ENCODE measurements at places on chromosomes 12 and 14.

- DNase-seq: no peak
Measured at GRCh38 chr12:24198070-24198469, 248.6 kb upstream of the SOX5 start.

DNA sequence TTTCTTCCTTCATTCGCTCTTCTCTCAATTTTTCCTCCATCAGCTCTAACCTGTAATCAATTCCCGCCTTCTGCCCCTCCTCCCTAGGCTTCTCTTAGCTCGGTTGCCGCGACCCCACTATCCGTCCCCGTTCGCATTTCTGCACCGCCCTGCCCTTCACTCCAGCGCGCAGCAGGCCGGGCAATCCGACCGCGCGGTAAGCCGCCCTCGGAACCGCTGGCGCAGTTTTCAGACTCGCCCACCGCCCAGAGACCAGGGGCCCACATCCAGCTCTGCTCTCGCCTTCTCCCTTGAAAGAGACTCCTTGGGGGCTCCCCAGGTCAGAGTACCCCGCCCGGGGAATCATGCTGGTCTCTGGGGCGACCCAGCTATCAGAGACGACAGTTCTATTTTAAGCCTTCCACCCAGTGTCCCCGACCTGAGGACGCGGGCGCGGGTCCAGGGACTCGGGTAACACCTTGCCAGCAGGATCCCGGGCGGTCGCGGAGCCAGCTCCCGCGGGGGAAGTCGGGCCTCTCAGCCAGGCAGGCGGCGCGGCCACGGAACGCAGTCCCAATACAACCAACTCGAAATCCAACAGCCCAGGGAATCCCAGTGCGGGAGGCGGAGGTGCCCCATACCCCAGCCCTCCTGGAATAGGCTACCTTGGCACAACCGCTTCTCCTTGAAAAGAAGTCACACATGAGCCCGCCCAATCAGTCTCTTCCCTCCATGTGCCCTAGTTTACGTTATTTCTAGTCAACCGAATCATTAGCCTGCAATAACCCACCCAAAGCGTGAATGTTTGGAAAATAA, 5.7 kb upstream of the SLC38A4 start:
- no peak for DNase-seq

DNA sequence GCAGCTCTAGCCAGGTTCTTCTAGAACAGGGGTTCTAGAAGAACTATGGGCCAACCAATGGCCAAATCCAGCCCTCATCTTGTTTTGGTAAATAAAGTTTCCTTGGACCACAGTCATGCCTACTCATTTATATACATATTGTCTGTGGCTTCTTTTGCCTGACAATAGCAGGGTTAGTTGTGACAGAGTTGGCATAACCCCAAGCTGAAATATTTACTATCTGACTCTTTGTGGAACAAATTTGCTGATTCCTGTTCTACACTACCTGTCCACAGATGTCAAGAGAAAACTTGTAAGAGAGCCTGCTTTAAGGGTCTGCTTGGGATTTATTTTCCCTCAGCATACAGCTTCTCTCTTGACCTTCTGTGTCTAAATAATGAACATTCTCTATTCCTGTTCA, 289.0 kb downstream of the KSR2 start:
- no peak for DNase-seq

GRCh38 chr14:78232231-78233000, 62.2 kb downstream of the NRXN3 start:
- no peak for DNase-seq

GRCh38 chr12:80864046-80864735, 73.5 kb downstream of the LIN7A start:
- no peak for DNase-seq

- no peak for DNase-seq
Measured at GRCh38 chr12:113097716-113098440, 37.7 kb downstream of the RASAL1 start.

DNA sequence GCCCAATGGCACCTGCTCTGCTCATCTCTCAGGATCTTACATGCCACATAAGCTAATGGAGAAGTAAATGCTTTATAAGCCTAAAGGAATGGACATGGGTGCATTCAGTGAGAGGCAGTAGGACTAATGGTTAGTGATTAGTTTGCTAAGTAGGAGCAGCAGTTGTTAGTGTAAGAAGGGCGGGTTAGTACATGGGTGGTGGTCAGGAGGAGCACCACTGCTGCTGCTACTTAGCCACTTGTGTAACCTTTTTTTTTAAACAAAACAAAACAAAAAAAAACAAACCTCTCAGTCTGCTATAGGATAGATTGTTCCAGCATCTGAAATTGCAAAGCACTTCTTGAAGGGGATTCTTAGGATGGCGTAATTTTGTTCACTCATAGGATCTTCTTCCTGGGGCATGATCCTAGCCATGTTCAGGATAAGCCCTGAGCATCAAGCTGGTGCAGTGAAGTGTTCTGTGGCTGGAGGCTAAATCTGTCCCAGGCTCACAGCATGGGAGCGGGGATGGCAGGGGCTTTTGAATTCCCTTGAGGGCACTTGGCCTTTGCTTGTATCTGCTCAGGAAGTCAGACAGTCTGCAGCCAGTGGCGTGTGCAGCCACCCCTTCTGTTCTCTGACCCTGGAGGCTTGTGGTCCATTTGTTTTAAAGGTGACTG, 63.6 kb downstream of the CHST11 start:
- no peak for DNase-seq

- no peak for DNase-seq
Measured at GRCh38 chr14:84643446-84643845, 886.5 kb upstream of the FLRT2 start.

DNA sequence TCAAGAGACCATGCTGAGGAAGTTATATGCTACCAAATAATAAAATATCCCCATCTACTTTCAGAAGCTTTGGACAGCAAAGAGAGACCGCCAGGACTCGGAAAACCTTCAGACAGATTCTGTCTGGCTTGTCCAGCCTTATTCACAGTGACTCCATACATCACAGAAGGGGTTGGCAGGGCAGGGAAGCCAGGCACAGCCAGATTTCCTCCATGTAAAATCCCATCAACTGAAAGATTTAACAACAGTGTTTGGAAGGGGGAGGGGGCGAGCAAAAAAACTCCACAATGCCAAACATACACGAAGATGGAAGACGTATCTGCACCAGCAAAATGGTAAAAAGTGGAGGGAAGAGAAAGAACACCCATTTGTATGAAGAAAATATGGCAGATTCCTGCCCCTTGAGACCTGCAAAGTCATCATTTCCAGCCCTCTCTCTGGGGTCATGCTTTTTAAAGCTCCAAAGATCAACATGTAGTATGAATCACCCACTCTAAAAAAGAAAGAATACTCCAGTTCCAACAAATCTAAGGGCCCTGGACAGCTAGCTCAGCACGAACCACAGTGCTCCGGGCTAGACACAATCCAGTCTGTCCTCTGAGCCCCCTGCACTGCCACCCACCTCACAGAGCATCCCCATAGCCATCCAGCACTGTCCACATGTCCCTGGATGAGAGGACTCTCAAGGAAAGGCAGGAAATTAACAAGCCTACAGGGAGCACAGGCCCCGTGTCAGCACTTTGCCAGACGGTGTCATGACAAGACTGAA, 116.4 kb downstream of the DICER1 start:
- DNase-seq: no peak

- no peak for DNase-seq
Measured at GRCh38 chr12:63997198-63997597, 152.7 kb downstream of the SRGAP1 start.

GRCh38 chr14:28294834-28295440, 471.6 kb upstream of the FOXG1 start:
- DNase-seq: no peak

GRCh38 chr14:102363182-102363943, 622 bp downstream of the TECPR2 start:
- no peak for DNase-seq

DNA sequence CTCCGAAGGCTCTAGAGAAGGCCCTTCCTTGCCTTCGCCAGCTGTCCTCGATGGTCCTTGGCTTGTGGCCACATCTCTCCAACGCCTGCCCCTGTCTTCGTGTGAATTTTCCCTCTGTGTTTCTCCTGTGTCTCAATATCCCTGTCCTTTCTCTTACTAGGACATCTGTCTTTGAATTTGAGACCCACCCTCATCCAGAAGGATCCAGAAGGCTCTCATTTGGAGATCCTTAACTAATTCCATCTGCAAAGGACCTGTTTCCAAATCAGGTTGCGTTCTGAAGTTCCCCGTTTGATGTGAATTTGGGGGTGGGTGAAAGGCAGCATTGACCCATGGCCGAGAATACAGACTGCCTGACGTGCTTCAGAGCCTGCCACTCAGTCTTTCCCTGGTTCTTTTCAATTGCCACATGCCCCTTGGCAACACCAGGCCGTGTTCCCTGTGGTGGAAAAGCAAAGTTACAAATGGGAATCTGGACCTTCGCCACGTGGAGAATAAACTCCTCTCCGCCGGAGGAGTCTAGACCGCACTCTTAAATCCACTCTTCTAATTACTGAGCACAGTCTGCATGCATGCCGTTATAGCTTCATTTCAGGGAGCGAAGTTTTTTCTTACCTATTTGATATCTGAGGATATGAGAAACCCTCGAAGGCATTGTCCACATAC, 158.8 kb downstream of the TMEM132C start:
- no peak for DNase-seq

DNA sequence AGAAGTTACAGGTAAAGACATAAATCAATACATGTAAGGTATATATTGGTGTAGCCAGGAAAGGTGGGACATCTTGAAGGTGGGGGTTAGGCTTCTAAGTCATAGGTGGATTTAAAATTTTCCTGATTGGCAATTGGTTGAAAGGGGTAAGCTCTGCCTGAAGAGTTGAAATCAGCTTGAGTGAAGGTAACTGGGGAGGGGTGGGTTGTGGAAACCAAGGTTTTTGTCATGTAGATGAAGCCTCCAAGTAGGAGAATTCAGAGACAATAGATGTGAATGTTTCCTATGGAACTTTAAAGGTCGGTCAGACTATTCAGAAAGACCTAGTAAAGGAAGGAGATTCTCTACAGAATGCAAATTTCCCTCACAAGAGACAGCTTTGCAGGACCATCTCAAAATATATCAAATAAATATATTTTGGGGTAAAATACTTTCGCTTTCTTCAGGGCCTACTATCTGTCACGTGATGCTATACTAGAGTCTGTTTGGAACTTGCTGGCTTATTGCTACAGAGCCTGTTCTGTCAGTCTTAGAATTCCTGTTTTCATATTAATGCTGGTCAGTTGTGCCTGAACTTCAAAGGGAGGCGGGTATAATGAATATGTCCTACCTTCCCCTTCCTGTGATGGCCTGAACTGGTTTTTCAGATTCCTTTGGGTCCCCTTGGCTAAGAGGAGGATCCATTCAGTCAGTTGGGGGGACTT, 20.6 kb upstream of the SPATA7 start:
- DNase-seq: no peak

DNA sequence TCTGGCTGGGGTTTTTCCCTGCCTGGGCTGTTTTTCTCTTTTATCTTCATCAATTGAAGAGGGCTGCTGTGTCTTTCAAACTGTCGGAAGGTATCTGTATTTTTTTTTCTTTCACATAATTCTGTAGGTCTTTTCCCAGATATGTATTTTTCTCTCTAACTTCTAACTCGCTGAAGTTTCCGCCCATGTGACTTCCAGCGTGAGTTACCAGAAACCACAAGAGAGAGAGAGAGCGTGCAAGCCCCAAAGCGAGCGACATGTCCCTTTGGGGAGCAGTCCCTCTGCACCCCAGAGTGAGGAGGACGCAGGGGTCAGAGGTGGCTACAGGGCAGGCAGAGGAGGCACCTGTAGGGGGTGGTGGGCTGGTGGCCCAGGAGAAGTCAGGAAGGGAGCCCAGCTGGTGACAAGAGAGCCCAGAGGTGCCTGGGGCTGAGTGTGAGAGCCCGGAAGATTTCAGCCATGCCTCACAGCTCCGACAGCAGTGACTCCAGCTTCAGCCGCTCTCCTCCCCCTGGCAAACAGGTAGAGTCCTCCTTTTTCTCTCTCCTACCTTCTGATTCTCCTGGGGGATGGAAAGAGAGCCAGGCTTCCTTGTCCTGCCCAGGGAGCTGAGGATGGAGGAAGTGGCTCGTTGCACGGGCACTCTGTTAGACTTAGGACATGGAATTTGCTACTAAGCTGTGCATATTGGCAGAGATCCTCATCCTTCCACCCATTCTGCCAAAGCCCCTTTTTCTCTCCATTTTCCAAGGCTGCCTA, at the start of gene BATF:
Gene BATF, plus strand, starts transcription at position 246 of the 759 bp plus-strand sequence. Its CDS starts 214 bp downstream, at position 460.
- DNase-seq: no peak

DNA sequence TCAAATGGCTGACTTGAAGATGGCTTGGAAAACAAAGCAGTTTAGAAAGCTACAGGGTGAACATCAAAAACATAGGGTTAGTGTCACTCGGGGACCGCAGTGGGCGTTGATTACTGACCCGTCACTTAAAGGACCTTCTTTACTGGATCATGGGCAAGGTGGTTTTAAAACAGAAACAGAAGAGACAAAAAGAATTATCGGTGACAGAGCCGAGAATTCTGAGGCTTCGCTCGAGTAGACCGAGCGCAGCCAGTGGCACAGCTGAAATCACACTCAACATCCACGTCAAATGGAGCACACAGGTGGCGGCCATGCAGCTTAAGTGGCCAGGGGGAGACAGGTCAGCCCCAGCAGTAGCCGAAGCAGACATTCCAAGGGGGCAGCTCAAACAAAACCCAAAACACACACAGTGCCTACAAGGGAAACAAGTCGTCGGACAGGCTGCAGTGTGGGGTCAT, 17.3 kb downstream of the SNRNP35 start:
- DNase-seq: no peak

DNA sequence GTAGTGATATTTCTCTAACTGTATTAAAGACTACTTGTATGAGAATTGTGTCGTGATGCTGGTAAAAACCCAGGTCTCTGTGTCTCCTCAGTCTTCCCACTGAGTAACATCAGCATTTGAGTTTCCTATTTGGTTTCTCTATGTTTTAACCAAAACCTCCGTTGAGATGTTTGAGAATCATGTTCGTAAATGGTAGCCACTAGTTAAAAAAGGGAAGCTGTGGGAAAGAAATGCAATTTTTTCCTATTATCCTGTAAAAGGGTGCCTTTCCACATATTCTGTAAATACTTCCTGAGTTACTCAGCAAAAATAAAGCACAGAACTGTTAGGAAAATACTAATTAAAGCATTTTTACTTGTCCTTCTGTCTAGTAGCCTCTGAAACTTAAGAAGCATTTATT, 7.0 kb downstream of the CLEC1B start:
- no peak for DNase-seq

DNA sequence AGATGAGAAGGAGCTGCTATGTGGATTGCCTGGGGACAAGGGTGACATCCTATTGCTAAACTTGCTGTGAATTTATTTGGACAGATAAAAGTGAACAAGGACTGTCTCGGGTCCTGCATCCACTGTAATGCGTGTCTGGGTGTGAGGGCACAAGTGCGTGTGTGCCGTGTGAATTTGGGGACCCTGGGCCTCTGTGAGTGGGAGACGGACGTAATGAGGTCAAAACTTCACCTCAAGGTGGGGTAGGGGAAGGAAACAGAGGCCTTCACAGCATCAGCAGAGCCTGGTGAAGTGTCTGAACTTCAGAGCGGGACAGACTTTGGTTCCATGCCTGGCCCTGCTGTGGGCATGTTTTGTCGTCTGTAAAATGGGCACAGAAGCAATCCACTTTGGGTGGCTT, 14.8 kb downstream of the ASB2 start:
- DNase-seq: no peak

- DNase-seq: no peak
Measured at GRCh38 chr12:29744365-29744764, 39.4 kb downstream of the TMTC1 start.
